Retina (tissue), 1 donor: ENCODE measurements at places on chromosomes 11 and 22.

DNA sequence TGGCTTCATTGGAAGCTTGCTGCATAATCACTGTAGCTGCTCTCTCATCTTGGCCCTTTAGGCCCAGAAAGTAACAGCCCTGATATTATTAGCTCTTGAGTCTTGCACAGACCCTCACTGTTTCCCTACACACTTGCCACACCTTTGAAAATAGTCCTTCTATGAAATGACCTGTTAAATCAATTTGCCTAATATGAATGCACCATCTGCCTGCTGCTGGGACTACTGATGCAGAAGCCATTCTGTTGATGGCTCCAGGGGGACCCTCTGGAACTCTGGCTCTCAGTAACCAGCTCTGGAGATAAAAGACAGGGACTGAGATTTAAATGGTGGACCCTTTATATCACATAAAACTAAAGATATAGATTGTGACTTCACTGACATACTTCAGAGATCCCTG, 14.7 kb upstream of the AMPD3 start:
- DNase-seq, result peak; percentile 36

DNA sequence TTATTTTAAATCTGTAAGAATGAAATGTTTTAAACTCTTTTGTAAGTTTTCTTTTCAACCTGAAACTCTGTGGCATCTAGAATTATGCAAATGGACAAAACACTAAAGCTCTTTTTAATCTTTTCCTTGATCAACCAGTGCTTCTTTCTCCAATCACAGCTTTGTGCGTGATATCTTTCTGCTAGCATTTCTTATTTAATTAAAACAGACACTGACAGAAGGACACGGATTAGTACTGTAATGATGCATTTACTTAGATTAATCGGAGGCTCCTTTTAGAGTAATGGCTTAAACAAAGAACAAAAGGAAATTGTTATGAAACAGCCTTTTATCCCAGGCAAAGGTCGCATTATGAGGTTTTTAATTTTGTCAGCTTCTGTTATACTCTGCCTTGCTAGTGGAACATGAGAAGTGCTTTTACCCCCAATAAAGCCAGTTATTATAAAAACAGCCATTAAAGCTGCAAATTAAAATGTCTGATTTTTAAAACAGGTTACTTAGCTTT, 48.5 kb upstream of the SOX6 start:
- DNase-seq, result peak; percentile 45

- no peak for DNase-seq
Observed at GRCh38 chr11:11251394-11251970, 101.6 kb downstream of the CSNK2A3 start.

DNA sequence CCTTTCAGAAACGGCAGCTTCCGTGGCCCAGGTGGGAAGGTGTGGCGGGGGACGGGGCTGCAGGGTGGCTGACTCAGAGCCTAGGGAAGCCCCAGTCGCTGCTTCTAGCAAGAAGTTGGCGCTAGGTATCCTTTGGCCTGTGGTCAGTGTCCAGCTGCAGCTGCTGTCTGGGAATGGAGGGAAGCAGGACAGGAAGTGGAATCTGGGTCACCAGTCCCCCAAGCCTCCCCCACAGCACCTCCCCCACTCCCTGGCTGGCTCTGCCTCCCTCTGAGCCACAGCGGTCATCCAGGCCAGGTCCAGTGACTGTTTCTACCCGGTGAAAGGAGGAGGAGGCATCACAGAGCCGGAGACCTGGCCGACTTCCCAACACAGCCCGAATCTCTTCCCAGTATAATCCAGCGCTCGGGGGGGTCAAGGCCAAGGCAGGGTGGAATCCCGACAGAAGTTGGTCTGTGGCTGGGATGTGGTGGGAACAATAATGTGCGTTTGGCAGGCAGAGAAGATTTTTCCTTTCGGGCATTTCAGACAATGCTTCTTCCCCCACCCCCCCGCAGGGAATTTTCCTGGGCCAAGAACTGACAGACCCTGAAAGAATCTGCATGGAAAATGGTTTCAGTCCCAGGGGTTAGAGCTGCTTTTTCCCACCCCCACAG, 45.1 kb downstream of the C11orf96 start:
- peak; percentile 74 for DNase-seq

DNA sequence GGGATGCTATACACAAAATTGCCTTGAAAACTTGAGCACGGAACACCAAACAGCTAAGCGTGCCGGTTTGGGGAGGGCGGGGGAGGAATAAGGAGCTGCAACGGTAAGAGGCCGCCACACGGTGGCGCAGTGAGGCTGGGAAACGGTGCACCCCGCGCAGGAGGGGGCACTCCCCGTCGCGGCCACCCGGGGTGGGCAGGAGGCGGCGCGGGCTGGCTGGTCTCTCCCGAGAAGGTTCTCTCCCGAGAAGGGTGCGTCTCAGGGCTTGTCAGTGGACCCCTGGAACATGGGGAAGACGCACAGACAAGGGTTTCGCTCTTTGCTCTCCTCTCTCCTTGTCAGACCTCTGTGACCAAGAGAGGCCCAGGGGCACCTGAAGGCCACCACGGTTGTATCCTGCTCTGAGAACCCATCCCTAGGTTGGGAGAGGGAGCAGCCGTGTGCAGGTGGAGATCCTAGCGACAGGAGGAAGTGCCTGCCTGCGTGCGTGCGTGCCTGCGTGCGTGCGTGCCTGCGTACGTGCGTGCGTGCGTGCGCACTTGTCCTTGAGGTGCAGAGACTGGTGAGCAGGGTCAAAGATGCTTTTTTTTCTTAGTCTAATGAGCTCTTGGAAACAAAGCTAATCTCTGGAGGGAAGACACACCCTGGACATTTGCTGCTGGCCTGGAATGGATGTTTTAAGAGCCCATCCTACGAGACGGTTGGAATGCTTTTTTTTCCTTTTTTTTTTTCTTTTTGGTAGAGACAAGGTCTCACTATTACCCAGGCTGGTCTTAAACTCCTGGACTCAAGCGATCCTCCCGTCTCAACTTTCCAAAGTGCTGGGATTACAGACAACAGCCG, 18.1 kb upstream of the JAM3 start:
- peak; percentile 89 for DNase-seq

- no peak for DNase-seq
Observed at GRCh38 chr11:64624883-64625481, 34.0 kb downstream of the SLC22A12 start.

GRCh38 chr22:46111645-46112306, 38.5 kb upstream of the PPARA start:
- peak; percentile 64 for DNase-seq

DNA sequence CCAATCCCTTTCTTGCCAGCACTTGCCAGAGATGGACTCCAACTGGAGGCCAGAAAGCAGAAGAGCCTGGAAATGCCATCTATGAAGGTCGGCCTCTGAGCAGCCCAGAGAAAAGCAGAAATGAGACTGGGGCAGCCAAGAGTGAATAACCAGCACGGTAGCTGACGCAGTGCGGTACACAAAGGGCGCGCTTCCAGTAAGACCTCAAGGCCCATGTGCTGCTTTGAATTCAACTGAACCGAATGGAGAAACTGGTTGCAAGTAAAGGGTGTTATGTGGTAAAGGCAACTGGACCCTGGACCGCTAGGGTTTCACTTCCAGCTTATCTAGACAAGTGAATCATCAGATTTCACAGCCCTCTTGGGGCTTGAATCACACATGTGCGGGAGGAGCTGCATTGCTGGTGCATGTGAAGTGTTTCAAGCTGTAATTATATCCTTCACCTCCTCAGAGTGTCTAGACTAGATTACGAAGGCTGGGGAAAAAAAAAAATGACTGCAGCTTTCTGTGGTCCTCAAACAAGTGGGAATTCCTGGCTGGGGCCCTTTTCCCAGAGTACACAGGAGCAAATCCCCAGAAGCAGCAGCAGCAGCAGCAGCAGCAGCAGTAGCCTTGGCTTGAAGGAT, 128.9 kb downstream of the CCDC34 start:
- DNase-seq, result peak; percentile 48

DNA sequence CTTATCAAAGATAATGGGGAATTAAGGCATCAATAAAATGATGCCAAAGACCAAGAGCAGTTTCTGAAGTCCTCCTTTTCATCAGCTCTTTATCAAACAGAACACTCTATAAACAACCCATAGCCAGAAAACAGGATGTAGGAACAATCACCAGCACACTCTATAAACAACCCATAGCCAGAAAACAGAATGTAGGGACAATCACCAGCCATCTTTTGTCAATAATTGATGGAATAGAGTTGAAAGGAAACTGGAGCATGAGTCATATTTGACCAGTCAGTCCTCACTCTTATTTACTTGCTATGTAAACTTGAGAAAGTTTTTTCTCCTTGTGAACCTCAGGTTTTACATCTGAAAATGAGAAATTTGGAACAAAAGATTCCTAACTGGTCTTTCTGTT, 10.0 kb downstream of the MS4A2 start:
- no peak for DNase-seq
